Spinal cord (tissue), 10 donors: ENCODE measurements at places on chromosomes 3 and 15. TPM values are rescaled to one million over a fixed set of nuclear protein-coding genes. Genes with fewer than 3 reads are reported as not detected.
A peak's percentile ranks its signal among the peaks of the same experiment; 100 is the strongest.

DNA sequence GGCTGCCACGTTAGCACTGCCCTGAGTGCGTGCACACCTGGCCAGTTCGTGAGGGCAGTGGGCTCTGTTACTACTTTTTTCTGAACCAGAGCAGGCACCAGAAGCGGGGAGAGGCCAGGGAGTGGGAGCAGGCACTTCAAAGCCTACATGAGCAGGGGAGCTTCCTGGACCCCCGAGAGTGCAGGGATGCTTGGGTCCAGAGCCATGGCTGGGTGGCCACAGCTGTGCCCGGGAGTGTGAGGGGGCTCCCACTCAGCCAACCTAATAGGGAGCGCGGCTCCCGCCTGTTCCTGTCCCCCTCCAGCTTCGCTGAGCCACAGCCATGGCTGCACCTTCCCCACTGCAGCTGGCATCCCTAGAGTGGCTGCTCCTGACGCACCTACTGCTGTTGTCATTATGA, 1423.3 kb downstream of the SI start:
- DNase-seq: no peak

HHATL gene
- polyA plus RNA-seq: 5.0 TPM

- no peak for DNase-seq
Measured at GRCh38 chr3:66372681-66373350, 128.0 kb downstream of the LRIG1 start.

GRCh38 chr3:55947406-55947805, 460.3 kb upstream of the WNT5A start:
- DNase-seq: no peak

GRCh38 chr3:124565013-124565412, 165.2 kb upstream of the UMPS start:
- DNase-seq: peak; percentile 88

DNA sequence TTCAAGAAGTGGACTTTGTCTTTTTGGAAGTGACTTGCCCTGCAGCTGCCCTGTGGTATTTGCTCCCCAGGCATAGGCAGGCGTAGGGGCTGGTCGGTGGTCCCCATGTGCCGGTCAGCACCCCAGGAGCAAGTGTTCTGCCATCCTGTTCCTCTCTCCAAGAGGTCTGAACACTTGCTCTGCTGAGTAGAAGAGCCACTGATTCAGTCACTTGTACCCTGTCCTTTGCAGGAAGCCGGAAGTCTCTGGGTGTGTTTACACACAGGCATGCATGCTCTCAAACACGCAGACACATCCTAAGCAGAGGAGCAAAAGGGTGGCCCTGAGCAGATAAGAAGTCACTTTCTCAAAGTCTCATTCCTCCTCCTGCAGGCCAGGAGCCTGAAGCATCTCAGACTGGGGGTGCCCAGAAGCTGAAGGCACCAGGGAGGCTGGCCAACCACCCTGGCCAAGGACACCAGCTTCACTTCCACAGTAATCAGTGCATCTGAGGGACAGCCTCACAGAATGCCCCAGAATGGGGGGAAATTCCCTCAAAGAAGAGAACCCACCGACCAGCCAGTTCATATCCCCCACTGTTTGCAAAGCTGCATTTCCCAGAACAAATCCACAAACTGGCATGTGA, 88.7 kb upstream of the POMGNT2 start:
- DNase-seq: no peak

DNA sequence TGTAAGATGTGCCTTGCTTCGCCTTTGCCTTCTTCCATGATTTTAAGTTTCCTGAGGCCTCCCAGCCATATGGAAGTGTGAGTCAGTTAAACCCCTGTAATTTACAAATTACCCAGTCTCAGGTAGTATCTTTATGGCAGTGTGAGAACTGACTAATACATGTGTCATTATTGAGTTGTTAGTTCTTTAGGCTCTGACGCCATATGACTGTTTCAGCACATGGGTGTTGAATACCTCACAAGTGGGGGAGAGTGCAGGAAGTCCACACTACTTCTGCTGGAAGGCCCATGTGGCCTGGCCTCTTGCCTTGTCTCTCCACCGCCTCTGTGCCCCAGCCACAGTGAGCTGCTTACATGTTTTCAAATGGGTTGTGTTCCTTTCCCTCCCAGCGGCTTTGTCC, 28.5 kb downstream of the MFSD1 start:
- no peak for DNase-seq

ETFA gene
- polyA plus RNA-seq: 127 TPM

GRCh38 chr3:50415816-50416215, 56.5 kb upstream of the TMEM115 start:
- no peak for DNase-seq

DNA sequence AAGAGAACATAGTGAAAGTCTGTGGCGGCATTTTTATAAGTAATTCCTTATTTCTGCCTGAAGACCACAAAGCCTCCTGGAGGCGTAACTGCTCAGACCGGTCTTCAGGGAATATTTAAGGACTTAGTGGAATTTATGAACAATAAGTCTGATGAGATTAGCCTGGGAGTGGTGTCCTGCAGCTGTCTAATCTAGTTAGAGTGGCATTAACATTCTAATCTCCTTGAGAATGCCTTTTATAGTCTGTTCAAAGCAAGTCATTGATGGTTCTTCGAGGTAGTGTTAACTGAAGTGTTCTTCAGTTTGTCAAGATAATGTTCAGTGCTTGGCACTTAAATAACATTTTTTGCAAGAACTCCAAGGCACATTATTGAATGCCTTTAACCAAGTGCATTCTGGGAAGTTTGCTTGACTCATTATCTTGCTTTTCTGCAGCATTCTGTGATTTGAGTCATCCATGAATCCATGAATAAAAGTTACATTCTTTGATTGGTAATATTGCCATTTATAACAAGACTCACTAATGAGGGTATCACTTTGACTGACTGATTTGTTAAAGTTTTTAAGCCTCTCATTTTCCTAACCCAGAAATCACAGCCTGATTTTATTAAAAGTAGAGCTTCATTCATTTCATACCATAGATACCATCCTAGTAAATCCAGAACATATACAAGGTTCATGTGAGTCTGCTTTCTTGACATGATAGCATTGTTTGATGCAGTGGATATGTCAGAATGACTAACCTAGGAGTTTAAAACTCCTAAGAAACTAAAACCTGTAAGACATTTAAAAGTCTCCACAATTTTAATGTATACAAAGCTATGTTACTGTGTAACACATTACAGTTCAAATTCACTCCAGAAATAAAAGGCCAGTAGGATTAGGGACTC, 12.5 kb downstream of the RBM5 start:
- no peak for DNase-seq

TRH gene
- 45.9 TPM for polyA plus RNA-seq

PCOLCE2 gene
- polyA plus RNA-seq: 8.8 TPM

ZBED2 gene
- polyA plus RNA-seq: not detected

RPP14 gene
- 14.4 TPM for polyA plus RNA-seq

- DNase-seq: no peak
Measured at GRCh38 chr3:46932455-46933225, 43.9 kb downstream of the CCDC12 start.

KLHL6 gene
- polyA plus RNA-seq: 1.5 TPM

- no peak for DNase-seq
Measured at GRCh38 chr3:146209371-146209770, 41.5 kb downstream of the PLSCR4 start.

WDR76 gene
- polyA plus RNA-seq: 10.8 TPM
